ENCODE measurements at places on chromosomes 1 and 21.

- no peak for DNase-seq
Measured at GRCh38 chr1:191993549-191993948, 164.7 kb upstream of the RGS18 start.

DNA sequence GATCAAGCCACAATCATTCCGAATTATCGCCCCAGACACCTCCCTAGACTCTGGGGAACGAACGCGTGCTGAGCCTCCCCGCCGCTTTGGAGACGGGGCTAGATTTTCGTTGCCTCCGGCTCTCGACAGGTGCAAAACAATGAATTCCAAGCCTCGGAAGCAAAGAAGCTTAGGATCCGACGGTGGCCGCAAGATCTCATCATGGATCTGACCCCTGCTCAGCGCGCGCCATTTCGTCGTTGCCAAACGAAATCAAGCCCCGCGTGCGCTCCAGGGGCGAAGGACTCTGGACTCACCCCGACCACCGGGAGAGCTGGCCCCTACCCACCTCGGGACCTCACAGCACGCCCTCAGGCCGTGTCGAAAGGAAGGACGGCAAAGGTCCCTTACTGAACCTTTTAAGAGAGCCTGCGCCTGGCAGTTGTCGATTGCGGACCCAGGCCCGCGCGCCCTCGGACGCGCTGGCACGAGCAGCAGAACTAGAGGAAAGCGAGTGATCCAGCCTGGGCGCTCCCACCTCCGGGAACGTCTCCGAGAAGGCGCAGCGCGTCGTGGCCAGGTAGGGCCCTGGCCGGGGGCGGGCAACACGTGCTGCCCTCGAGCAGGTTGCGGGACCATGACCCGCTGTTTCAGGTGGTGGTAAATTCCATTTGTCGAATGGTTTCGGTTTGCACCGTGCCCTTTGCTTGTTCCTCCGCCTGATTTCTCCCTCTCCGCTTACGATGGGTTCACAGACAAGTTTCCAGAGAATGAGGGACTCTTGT, 1.6 kb upstream of the RUNX3 start:
- DNase-seq = no peak

GRCh38 chr1:9128166-9128519, 759 bp downstream of the GPR157 start:
- no peak for DNase-seq

GRCh38 chr1:204493145-204493983, 1.2 kb downstream of the PIK3C2B start:
- peak; percentile 49 for DNase-seq

DNA sequence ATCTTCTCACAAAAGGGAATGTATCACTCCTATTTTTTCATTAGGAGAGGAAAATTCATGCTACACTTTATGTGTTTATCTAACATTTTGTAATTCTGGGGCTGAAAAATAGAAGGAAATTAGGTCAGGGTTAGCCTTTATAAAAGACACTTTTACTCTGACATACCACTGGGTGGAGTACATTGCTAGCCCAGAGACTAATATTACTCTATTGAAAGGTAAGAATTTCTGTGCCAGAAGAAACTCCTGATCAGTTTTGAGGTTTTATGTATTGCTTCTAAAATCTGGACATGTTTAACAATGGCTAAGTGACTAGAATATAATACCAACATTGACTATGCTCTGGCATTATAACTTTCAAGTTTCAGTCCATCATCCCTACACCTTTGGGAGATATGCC, 724.6 kb downstream of the USP25 start:
- no peak for DNase-seq

GRCh38 chr1:47324682-47325081, 8.9 kb upstream of the CMPK1 start:
- DNase-seq = no peak

DNA sequence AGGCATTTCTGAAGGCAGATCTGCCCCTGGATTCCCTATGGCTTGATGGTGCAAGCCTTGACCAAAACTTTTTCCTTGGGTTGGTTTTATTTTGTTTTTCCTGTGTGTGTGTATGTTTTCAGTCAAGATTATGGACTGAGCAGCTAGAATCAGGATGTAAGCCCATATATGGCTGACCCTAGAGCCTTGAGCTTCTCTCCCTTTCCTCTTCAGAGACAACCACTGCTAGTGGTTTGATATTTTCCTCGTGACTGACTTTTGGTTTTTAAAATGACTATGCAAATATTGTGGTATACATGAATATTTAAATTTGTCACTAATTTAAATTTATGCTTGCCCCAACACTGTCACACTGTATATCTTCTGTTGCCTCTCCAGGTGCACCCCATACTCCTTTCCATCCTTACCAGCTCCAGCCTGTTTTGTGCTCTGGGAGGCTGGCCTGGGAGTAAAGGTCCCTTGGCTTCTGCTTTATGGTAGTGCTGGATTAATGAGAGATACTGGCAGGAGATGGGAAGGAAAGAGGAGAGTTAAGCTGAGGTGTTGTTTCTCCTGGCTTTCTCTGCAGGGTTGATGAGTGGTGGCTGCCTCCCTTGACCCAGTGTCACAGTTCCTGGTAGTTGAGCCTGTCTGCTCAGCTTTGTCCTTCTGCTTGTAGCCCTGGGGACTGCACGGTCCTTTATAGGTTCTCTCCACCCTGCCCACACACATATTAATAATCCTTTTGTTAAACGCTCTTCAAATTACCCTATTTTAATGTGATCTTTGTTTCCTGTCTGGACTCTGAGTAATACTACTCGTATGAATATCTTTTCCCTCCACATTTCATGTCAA, 44.4 kb downstream of the RWDD3 start:
- no peak for DNase-seq

GRCh38 chr1:8693107-8693506, 124.3 kb downstream of the RERE start:
- DNase-seq = no peak

DNA sequence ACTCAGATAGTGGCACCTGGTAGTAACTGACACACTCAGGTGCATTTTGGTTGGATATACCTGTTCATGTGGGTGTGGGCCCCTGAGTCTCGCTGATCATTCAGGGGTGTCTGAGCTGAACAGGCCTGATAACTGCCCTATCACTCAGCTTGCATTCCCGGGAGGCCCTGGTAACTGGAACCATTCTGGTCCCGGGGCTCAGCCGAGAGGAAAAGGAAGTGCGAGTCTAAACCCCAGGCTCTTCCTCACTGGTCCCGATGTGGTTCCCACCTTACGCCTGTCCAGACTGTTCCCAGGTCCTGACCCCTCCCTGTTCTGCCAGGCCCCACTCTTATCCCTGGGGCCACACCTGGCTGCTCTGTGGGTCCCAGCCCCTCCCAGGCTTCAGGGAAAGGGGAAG, 11.7 kb upstream of the CDK18 start:
- no peak for DNase-seq

GRCh38 chr1:169595764-169596711, 9.8 kb upstream of the F5 start:
- no peak for DNase-seq

DNA sequence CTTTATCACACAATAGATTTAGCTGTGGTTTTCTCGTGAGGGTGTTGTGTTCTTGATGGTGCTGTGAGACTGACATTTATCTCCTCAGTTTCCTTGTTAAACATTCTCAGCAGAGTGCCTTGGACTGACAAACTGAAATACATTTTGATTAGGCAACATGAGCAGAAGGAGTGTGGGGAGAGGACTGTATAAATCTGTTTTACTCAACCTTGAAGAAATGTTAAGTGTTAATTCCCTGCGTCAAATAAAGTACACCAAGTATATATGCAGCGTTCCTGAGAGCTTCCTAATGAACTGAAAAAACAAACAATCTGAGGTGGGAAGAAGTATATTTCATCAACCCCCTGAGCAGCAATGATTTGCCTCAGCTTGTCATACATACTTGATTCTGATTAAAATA, 540.3 kb upstream of the B3GALT2 start:
- DNase-seq = no peak

DNA sequence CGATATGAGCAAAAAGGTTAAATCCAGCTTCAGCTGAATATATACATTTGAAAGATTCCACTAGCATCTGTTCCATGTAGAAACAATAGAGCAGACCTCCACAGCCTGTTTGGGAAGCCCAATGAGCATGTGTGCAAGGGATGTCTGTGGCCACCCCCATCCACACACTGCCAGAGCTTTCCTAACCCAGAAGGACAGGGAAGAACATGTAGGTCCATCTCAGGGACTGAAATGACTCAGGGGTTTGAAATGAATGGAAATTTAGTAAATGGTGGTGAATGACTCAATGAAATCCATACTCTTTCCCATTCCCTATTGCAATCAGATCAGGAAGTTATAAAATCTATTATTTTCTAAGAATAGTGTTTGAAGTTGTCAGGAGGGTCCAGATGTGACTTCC, 397.2 kb downstream of the DUSP10 start:
- DNase-seq = no peak

DNA sequence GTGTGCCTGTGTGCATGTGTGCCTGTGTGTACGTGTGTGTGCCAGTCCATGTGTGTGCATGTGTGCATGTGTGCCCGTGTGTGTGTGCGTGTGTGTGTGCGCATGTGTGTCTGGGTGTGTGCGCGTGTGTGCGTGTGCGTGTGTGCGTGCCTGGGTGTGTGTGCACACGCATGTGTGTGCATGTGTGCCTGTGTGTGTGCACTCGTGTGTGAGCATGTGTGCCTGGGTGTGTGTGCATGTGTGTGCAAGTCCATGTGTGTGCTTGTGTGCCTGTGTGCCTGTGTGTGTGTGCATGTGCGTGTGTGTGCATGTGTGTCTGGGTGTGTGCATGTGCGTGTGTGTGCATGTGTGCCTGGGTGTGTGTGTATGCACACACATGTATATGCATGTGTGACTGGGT, 28.7 kb upstream of the COL6A2 start:
- no peak for DNase-seq

- DNase-seq = no peak
Measured at GRCh38 chr1:10687782-10688408, 108.6 kb downstream of the CASZ1 start.

- peak; percentile 11 for DNase-seq
Measured at GRCh38 chr21:24023936-24024335, 1583.3 kb downstream of the MRPL39 start.

GRCh38 chr1:150151291-150152181, 1.8 kb downstream of the PLEKHO1 start:
- DNase-seq = no peak

DNA sequence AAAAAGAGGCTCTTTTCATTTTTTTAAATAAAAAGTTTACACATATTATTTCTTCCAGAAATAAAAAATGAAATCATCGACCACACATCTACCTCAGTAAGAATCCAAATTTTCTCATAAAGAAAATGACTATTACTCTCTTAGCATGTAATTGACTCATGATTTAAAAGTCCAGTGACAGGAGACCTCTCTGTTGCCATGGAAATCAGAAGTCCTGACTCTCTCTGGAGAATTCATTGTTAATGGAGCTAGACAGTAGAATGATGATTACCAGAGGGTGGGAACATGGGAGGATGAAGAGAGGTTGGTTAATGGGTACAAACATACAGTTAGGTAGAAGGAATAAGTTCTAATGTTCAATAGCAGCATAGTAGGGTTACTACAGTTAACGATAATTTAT, 5.0 kb upstream of the CLCA4 start:
- no peak for DNase-seq

DNA sequence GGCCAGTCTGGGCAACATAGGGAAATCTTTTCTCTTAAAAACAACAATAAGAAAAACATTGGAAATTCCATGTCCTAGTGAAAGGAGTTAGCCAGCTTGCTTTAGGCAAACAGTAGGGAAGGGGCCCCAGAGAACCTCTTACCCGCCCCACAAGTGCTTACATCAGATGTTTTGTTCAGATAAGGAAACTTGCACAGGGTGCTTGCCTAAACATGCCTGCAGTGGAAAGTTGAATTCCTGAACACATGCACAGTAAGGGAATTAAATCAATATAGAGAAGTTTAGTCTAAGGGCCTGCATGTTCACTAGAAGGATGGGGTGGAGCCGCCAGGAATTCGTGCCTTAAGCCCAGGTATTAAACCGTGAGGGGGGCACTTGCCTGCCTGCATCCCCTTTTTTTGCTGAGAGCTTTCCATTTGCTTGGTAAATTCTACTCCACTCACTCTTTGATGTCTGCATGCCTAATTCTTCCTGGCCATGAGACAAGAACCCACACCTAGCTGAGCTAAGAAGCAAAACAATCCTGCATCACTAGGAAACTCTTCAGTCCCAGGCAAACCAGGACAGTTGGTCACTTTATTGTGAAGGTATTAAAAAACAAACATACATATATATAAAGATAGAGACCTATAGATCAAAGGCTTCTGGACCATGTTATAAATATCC, 499.0 kb downstream of the SIPA1L2 start:
- DNase-seq = no peak

DNA sequence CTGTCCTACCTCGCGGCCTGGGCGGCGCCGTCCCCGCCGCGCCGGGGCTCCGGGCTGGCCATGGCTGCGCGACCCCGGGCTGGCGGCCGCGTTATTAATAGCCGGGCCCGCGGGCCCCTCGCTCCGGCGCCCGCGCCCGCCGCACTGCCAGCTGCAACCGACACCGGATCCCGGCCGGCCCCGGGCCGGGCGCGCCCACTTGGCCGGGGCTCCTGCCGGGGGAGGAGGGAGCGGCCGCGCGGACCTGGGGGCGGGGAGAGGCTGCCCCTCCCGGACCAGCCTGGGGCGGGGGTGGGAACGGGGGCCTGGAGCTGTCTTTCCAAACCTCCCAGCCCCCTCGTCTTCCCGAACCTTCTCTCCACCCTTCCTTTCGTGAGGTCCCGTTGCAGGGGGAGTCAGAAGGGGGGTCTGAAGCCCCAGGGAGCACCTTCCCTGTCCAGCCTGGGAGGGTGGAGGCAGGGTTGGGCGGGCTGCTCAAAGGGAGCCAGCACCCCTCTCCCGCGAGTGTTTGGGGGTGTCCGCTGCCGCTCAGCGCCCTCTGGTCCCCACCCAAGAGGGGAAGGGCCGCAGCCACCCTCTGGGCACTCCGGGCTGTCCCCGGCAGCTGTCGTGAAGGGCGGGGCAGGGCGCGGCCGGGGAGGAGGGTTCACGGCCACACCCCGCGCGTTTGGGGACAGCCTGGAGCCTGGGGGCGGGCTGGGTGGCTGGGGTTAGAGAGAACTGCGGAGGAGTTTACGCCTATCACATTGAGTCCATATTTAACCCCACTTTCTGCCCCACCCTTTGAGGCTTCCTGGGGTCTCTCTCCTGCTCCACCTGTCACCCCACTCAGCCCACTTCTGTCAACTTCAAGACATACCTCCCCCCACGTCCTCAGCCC, at the start of gene SYNC:
TSS of gene SYNC (minus strand) at position 172 of the 880 bp plus-strand sequence. CDS start at position 62, 110 bp downstream.
- no peak for DNase-seq

DNA sequence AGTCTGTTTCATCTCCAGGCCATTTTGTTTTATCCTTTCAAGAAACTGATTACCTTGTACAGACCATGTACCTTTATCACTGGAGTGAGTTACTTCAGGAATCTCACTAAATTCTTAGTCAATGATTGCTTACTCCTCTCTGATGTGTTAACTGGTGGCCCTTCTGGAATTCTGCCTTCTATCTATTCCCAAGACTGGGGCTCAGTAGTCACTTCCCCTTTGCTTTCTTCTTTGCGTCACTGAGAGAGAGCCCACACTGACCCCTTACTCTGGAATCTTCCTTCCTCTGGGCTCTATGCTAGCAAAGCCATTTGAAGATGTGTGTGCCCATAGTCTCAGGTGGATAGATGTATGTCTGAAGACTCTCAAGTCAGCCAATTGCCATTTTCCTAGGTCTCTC, 34.6 kb downstream of the XCL2 start:
- DNase-seq = no peak

Measured in DMS153 (cell line).